ENCODE measurements at places on chromosomes 1 and 21.

- no peak for DNase-seq
These were observed 40.6 kb downstream of the TNNT2 start for GRCh38 chr1:201336711-201337450.

DNA sequence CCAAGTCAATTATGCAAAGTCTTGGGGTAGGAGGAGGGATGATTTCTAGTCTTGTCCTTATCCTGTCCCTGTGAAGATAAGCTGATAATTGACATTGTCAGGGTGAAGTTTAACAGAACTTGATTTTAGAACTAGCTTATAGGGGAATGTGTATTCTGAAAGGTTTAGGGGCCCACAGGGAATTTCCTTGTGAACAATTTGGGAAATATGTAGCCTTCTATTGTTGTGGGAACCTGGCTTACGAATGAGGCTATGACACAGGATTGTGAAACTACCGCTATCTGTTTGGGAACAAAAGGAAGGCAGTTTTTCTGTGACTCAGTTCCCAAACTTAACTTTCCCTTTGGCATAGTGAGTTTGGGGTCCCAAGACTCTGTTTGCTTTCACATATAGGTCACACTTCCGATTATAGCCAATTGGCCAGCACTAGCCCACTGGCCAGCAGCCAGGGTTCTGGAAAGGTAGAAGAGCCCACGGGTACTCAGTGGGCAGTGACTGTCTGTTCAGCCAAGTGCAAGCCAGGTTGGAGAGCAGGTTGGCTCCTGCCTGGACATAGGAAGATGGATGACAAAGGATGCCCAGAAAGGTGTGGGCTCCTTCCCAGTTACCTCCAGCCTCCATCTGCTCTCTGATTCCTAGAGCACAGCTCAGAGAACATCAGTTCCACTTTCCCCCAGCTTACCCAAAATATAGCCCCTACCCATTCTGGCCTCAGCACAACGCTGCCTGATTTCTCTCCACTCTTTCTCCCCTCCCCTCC is 35.5 kb downstream of the H3-3A start:
- DNase-seq = no peak

- no peak for DNase-seq
These were observed 89.1 kb downstream of the RWDD3 start for GRCh38 chr1:95323123-95323522.

- DNase-seq = no peak
These were observed 117.1 kb downstream of the FOXD2 start for GRCh38 chr1:47554901-47555300.

GRCh38 chr1:176384841-176385240 is 78.1 kb upstream of the PAPPA2 start:
- DNase-seq = no peak

DNA sequence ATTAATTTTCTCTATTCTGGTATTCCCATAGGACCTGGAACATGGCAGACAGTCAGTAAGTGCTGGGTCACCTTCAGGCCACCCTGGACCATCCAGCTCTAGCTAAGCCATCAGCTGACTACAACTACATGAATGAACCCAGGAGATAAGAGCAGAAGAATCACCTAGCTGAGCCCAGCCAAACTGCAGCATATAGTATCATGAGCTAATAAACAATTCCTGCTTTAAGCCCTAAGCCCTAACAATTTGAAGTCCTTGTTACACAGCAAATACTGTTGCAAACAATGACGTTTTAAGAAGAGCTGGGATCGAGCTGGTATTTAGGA is 14.2 kb upstream of the CITED4 start:
- DNase-seq = no peak

- no peak for DNase-seq
These were observed 122.9 kb downstream of the GLUL start for GRCh38 chr1:182268669-182269068.

GRCh38 chr1:236997361-236997760 is 6.9 kb downstream of the MT1HL1 start:
- DNase-seq = no peak

- DNase-seq = no peak
These were observed 825 bp upstream of the DPH5 start for GRCh38 chr1:101026430-101026788.

GRCh38 chr1:6358144-6358624 is 35.4 kb downstream of the ACOT7 start:
- no peak for DNase-seq

DNA sequence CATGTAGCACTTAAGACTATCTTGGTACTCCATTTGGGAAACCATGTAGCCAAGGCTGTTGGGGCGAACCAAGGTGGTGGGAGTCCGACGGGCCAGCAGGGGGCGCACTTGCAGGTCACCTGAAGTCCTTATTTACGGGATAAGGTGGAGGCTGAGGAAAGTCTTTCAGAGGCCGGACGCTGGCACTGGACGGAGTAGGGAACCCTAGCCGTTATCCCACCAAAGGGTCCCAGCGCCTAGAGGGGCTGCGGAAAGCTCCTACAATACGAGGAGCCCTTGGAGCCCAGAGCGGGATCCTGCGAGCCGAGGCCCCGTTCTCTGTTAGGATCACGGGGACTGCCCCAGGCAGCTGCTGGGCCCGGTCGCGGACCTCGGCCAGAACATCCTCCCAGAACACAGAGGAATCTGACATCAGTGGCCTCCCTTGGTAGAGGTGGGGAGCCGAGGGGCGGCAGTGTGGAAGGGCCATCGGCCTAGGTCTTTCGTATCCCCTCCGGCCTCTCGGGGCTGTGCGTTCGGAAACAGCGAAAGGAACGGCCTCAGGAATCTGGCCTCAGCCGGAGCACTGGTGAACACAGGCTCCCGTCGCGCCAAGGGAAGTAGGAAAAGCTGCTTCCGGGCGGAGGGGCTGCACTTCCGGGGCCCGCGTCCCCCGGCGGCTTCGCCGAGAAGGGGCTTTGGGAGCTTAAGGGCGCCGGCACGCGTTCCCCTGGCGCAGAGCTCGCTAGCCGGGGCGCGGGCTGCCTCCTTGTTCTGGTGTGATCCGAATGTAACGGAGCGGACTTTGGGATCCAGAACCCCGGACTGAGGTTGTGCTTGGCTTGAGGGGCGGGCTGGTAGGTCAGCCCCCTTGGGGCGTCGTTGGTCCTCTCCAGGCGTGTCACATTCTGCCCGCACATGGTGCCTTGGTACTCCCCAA is 29.9 kb upstream of the RPTN start:
- DNase-seq = peak; percentile 83

DNA sequence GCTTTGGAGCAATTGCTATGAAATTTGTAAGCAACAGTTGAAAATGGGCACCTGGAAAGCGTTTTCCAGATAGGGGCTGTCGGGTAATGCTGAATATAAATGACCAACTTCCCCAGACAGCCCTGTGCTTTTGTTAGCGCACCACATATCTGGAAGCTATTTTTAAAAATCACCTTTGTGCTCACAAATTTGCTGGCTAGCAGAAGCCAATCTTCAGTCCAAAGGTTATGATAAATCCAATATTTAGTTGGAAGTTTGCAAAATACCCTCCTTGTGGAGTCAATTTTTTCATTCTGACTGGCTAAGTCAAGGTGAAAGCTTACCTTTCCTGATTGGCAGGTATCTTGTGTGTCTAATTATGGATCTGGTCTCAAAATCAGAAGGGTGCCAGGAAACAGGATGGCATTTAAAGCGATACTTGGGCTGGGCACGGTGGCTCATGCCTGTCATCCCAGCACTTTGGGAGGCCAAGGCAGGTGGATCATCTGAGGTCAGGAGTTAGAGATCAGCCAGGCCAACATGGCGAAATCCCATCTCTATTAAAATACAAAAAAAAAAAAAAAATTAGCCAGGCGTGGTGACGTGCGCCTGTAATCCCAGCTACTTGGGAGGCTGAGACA is 124.1 kb upstream of the AJAP1 start:
- DNase-seq = no peak

GRCh38 chr1:9760824-9761223 is 62.9 kb downstream of the CLSTN1 start:
- DNase-seq = no peak

DNA sequence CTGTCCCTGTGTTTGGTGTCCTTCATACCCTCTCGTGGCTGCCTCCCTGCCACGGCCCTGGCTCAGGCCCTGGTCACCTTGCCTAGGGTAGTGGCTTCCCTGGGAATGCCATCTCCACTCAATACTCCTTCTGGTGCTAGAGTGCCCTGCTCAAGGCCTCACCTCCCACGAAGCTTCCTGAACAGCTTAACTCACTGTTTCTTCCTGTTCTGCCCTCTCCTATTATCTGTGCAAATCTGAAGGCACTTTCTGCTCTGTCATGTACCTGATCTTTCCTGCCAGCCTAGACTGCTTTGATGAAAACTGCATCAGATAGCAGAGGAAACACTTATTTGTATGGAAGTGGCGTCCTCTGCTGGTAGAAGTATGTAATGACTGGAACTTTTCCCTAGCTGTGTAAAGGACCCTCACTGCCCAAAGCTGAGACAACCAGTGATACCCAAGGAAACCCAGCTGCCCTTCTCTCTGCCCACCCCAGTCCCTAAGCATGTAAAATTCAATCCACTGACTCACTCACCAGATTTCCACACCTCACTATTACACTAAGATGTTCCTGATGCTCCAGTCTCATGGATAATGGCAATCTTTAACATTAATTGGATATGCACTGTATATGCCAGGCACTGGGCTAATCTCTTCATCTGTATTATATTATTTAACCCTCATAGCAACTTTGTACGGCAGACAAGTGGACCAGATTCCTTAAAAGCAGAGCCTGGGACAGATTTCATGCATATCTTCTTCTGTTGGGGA is 36.2 kb upstream of the BTG2 start:
- DNase-seq = no peak

GRCh38 chr1:194846488-194846887 is 1660.1 kb upstream of the B3GALT2 start:
- DNase-seq = no peak

DNA sequence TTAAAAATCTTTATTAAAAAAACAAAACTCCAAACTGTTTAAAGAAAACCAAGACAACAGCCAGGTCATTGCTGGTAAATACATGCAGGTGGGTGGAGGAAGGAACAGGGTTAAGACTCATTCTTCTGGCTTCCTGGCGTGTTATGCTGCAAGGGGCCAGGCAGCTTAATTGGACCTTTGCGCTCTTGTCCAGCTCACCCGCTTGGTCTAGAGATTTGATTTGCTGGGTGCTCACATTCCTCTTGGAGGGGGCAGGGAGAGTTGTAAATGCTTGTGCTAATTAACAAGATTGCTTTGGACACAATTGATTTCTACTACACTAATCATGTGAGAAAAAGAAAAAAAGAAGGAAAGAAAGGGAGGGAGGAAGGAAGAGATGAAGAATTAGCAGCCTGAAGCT is 10.5 kb downstream of the CEP104 start:
- DNase-seq = no peak
